ENCODE measurements at places on chromosomes 7 and 10.

DNA sequence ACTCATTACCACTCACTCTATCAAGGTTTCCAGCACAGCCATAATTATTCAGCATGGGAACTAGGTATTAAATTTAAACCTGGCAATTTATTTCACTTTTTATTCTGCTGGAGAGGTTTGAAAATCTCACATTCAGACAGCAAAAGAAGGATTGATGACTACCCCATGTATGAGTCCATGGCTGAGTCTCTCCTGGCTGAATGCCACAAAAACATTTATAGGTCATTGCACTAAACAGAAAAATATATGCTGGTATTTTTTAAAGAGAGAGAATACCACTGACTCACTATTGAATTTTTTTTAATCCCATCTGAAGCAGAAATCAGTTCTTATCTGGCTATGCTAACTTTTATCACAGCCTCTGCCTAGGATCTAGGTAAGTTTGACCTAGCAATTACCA is 336.3 kb downstream of the PPP1R3A start:
- DNase-seq, result no peak

GRCh38 chr10:79146611-79147130 is 77.9 kb downstream of the ZMIZ1 start:
- peak; percentile 75 for DNase-seq

DNA sequence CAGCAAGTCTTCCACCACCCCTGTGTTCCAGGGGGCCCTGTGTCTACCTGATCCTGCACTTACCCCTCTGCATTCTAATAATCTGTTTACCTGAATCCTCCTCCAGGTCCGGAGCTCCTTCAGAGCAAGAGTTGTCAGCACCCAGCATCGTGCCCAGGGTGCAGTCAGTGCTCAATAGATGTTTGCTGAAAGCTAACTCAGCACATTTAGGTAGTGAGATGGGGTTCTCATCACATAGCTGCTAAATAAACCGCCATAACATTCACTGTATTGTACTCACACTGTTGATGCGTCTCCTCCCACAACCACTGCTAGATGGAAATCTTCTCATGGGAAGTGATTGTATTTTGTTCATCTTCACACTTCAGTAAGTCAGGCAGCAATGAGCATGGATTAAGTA is 376.5 kb upstream of the C7orf33 start:
- no peak for DNase-seq

DNA sequence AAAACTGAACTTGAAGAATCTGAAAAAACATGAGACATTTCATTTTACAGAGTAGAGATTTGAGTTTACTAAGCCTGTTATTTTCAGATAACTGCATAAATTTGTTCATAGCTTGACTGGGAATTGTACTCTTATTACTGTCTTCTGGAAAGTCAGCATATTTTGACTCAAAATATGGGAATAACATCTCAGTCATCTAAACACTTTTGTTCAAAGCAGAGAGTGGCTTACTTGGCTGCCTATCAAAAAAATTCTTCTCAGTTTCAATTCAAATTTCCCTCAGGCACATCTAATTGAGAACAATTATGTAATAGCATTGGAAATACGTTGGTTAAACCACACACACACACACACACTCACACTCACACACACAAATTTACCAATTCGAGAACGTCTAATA is 384.6 kb downstream of the ARL4A start:
- no peak for DNase-seq

DNA sequence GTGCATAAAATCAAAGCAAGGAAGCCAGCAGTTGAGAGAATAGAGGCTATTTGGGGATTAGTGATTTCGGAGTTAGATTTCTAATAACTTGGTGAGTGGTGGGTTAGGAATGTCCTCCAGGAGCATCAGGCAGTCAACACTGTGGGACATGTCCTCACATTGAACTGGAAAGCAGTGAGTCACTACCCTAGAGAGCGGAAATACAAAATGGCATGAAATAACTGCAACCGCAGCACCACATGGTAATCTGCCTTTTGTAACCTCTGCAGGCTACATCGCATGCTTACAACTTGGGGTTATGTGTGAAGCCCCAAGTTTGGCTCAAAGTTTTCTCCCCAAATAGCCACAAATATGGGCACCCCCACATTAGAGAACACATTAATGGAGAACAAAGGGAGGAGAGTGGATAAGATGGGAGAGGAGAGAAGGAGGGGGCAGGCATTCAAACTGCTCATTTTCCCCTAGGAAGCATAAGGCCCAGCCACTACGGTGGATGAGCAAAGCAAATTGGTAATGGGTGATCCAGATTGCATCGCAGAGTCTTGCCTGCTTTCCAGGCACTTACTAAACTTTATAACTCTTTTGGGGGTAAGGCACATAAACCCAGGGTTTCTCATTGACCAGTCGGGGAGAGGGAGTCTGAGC is 22.0 kb upstream of the SLF2 start:
- no peak for DNase-seq

DNA sequence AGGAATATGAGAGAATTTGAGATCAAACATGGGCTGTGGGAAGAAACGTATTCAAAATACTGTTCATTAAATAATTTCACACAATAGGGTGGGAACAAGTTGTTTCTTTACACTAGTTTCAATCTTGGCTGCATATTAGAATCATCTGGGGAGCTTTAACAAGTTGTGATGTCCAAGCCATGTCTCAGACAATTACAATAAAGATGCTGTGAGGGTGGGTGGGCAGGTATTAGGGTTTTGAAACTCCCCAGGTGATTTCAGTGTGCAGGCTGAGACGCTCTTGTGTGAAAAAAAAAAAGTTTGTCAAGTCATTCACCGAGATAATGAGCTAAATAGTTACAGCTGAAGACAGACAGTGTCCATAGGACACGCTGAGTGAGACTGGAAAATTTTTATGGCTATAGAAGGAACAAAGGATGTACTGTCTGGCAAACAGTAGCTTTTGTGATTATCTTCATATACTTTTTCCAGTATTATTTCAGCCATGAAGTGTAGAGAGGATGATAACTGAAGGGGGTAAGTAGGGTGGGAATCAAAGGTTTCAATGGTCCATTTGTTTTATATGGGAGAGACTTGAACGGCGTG is 12.6 kb upstream of the LAMB4 start:
- DNase-seq, result no peak

DNA sequence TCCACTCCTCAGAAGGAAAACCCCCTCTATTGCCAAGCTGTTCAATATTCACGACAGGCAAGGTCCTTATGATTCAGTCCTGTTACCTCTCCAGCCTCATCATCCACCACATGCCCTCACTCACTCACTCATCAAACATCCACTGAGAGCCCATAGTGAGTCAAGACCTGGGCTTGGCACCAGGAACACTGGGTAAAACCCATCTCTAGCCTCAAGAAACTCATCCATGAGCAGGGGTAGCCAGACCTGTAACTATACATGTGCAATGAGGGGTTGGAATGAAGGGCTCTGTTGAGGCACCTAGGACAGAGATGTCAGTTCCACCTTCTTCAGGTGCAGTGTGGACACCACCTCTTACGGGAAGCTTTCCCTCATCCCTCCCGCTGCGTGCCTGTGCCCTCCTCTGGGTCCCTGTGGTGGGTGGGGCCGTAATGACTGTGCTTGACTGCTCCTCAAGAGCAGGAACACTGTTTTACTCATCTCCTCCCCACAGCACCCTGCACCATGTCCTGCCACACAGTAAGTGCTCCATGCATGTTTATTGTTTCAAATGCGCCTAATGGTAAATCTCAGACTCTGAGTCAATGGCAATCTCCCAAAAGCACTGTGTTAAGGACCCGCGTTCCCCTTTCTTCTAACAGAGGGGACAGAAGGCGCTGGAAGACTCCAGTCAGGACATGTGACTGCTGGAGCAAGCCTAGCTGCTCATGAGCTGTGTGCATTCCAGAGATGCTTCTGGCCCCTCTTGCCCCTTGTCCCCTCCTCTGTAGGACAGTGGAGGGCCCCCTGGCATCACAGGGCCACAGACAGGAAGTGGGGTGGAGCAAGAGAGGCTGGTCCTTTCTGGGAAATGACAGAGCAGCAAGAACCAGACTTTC is 95.4 kb downstream of the HIPK2 start:
- no peak for DNase-seq

GRCh38 chr7:22601408-22601807 is 101.4 kb upstream of the STEAP1B start:
- no peak for DNase-seq

- DNase-seq, result no peak
Measured at GRCh38 chr7:757741-758163, 30.7 kb upstream of the PRKAR1B start.

DNA sequence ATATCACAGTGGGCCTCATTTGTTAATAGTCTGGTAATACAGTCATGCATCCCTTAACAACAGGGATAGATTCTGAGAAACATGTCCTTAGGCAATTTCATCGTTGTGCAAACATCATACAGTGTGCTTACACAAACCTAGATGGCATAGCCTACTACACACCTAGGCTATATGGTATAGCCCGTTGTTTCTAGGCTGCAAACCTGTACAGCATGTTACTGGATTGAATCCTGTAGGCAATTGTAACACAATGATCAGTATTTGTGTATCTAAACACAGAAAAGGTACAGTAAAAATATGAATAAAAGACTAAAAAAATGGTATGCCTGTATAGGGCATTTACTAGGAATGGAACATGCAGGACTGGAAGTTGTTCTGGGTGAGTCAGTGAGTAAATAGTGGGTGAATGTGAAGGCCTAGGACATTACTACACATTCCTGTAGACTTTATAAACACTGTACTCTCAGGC is 12.0 kb upstream of the RHOBTB1 start:
- no peak for DNase-seq

- no peak for DNase-seq
Measured at GRCh38 chr10:100186253-100187212, 704 bp upstream of the ERLIN1 start.

DNA sequence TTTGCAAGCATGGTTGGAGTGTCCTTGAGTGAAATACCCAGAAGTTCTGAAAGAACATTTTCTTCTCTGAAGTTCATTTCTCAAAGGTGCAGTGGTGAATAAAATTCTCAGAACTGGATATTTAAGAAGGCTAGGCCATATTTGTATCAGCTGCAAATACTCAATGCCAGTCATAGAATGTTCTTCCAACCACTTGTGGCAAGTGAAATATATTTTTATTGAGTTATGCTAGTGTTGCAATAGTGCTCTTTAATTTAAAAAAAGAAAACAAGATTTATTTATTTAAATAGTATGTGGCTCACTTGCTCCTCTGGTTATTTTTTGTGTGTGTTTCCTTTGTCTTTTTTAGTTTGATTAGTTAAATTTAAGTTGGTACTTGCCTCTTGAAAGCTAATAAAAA is 64.5 kb downstream of the PALS2 start:
- no peak for DNase-seq

GRCh38 chr7:128415217-128415785 is 5.5 kb upstream of the IMPDH1 start:
- no peak for DNase-seq

All from anterior cingulate cortex (tissue), 58 donors.